Left colon (tissue), 2 donors: ENCODE measurements at places on chromosomes 16 and 17. TPM values are rescaled to one million over a fixed set of nuclear protein-coding genes. Genes with fewer than 3 reads are reported as not detected.

- DNase-seq, result no peak
Measured at GRCh38 chr16:31528523-31529107, 915 bp downstream of the AHSP start.

DNA sequence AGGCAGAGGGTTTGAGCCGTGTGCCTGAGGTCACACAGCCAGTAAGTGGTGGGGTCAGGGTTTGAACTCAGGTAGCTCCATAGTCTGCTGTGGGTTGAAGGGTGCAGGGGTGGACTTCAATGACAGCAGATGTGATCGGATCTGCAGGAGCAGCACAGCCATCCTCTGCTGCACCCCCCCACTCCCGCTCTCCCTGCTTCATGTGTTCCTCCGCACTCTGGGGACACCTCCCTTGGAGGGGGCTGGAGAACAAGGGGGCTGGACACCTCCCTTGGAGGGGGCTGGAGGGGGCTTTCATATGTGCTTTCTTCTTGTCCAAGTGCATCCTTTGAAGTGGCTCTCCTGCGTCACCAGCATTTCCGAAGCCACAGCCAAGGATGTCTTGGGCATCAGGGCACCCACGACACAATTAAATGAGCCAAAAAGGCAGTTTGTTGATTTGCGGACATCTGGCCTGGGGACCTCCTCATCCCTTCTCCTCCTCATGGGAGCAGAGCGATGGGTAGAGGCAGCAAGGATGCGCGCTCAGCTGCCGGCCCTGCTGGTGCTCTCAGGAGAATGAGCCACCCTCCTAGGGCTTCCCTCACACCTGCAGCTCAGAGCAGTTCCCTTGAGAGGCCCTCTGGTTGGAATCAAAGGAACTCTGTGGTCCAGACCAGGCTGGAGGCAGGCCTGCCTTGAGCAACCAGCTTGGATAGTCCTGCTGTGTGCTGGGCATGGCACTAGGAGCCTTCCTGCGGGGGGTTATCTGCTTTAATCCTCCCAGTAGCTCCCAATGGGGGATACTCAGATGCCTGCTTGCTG, 26.2 kb downstream of the WSCD1 start:
- no peak for DNase-seq

DNA sequence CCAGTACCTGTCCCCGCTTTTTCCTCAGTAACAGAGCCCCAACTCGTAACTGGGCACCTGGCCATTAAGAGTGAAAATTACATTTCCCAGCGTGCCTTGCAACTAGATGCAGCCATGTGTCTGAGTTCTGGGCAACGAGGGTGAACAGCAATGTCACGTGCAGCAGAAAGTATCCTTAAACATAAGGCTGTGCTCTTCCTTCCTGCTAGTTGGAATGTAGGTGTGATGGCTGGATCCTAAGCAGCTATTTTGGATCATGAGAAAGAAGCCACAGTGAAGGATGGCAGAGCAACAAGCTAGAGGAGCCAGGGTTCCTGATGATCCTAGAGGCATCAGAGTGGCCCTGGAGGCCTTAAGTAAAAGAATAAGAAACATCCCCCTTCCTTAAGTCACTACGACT, 36.0 kb downstream of the ACTG1 start:
- no peak for DNase-seq

GRCh38 chr17:40072040-40072734, 9.4 kb downstream of the THRA start:
- DNase-seq, result peak; percentile 89

Gene DCUN1D3
- total RNA-seq, result 14.0 TPM
